H1 (cell line): ENCODE measurements at places on chromosomes 2 and 18. TPM values are rescaled to one million over a fixed set of nuclear protein-coding genes. Genes with fewer than 3 reads are reported as not detected.
A peak's percentile ranks its signal among the peaks of the same experiment; 100 is the strongest.

- DNase-seq: no peak
Measured at GRCh38 chr18:24381126-24381525, 16.5 kb downstream of the OSBPL1A start.

GRCh38 chr2:30104307-30104706, 42.5 kb upstream of the YPEL5 start:
- DNase-seq: no peak

DNA sequence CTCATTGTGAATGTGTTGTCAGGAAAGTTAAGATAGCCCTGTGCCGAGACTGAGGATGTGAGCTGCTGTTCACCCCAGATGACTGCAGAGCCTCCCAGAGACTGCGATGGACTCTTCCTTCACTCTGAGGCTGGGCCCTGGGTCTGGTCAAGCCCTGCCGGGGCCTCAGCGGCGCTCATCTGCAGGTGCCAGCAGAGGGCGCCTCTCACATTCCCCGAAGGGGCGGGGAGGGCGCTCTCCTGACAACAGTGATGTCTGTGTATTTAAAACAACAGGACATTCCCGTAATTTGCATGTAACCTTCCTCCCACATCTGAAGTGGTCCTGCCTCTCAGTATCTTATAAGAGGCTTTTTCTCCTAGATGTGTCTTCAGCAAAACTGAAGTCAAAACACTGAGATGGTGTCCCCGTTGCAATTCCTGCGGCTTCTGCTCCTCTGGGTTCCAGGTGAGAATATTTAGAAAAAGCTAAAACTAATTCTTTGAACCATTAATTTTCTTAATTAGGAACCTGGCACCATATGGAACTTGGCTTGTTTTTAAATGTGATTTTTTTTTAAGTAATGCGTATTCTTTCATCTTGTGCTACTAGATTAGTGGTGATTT, 1377.9 kb downstream of the RPIA start:
- peak; percentile 56 for DNase-seq

Gene DGUOK
- 129 and 168 TPM in 2 replicates for polyA plus RNA-seq

DNA sequence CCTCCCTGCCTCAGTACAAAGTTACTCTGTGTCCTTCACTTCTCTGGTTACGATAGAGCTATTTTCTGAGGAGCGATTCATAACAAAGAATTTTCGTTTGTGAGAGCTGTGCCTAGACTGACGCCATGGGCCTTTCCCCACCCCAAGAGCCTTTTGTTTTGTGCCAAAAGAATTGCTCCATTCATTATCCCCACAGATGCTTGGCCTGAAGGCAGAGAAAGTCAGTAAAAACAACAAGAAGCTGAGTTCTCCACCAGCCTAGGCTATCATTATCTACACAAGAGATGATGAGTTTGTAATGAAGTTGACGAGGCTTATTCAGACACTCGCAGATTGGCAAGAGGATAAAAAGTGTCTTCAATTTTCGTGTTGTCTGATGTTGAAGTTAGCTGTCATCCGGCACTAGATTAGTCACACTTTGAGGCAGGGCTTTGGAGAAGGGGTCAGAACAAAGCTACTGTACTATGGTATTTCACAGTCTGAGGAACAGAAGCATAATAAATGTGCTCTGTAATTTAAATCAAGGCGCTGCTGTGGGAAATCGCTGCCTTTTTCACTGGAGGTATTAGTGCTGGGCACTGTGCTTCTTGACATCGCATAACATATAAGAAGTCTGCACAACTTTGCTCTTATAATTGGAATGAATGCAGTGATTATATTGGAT, 278.4 kb upstream of the FIGN start:
- no peak for DNase-seq
